ENCODE measurements at places on chromosomes 1 and 21.
A peak's percentile ranks its signal among the peaks of the same experiment; 100 is the strongest.

DNA sequence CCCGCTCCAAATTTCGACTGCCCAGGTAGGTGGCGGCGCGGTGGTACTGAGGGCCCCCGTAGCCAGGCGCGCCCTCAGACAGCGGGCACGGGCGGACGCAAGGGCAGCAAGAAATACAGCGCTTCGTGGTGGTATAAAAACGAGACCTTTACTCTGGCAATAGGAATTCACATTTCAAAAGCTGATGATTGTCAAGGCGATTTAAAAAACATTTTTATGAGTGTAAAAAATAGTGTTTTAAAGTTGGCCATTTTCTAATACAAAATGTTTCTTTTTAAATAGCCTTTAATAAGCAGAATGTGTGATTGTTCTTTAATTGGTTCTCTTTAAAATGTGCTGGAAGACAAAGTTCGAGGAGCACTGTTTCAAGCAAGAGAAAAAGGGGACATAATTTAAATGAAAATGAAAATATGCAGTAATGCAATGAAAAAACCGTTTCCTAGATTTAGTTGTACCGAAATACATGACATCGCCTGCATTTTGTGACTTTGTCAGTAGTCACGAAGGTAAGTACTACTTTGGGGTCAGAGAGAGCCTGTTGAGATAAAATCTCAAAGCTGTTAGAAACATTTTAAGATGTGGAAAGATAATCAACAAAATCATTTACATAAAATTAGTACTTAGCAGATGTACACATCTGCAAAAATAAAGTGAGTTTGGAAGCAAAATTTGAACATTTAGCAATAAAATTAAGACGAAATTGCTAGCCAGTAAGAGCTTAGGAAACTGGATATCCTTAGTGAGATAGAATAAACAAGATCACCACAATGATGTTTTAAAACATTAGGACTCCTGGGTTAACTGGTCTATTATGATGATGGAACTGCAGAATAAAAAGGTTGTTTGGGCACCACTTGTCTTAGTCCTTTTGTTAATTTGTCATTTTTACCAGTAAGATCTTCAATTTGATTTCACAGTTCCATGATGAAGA is 1.1 kb upstream of the PSMG1 start:
- no peak for DNase-seq

DNA sequence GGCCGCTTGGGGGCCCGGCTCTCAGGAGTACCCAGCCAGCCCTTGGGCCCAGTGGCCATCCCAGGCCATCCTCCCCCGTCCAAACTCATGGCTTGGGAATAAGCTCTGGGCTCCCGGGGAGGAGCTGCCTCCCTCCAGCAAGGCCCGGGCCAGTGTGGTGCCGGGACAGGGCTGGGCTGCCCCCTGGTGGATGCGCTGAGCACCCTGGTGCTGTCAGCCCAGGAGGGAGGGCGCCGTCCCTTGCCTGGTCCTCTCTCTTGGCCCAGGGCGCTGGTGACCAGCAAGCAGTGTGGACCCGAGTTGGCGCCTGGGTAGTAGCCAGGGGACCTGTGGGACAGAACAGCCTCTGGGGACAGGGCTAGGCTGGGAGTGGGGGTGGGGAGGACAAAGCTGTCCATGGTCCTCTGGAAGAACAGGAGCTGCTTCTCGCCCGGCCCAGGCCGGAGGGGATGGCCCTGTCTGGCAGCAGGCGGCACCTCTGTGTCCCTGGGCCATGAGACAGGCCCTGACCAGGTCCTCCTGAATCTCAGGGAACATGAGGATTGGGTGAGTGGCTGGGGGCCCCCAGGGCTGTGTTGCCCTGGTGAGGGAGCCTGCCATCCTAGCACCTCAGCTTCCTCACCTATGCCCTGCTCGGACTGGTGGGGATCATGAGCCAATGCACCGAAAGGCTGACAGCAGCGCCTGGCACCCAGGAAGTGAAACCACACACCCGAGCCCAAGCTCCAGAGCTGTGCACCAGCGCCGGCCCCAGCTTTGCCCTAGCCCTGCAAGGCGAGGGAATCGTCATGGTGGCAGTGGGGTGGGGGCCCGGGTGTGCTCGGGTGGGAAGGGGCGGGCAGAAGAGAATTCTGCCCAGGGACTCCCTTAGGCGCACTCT is 9.4 kb downstream of the MORN1 start:
- DNase-seq = peak; percentile 85

- no peak for DNase-seq
Observed at GRCh38 chr21:38139380-38140168, 117.2 kb upstream of the KCNJ15 start.

DNA sequence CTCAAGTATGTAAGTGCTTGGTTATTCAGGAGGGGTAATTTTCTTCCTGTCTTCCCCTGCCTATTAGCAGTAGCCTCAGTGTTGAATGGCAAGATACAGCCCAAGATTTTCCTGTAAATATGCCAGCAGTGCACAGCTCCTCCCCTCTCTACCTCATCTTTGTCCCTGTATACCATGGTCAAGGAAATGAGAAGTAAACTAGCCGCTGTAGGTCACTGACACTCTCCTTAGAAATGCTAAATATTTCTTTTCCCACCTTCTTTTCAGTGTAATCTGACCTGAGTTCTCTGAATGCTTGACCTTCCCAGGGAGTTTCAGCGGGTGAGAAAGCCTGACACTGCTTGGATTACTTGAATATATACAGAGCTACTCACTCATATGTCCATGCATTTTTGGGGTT is 84.1 kb upstream of the ZNF326 start:
- no peak for DNase-seq

DNA sequence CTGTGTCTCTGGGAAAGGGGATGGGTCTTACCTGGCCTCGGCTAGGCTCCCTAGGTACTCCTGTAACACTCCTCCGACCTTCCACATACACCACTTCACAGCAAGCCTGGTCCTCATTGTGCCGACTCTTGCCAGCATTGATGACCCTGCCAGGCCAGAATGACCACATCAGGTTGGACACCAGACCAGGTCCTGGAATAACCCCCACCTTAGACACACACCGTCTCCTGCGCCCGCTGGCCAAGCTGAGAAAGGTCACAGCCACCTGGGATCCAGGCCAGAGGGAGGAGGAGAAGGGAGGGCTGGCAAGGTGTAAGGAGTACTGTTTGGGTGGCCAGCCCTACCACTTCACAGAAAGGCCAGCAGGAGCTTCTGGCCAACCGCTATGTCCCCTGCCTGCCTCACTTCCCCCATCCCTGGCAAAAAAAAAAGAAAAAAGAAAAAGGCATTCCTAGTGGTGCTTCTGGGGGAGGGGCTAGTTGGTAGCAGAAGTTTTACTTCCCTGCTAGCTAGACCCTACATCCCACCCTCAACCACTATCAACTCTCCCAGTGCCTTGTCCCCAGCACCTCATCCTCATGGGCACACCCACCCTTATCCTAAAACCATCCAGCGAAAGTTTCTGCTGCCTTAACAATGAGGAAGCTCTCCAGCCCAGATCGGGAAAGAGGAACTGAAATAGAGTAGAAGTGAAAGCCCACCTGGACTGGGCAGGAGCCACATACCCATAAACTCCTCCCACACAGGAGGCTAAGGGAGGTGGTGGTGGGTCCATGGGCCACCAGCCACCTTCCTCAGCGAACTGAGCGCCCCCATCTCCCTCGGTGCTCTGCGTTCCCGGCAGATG is 1.4 kb downstream of the PPM1J start:
- no peak for DNase-seq
